ENCODE measurements at places on chromosomes 4 and X. TPM values are rescaled to one million over a fixed set of nuclear protein-coding genes. Genes with fewer than 3 reads are reported as not detected.

DNA sequence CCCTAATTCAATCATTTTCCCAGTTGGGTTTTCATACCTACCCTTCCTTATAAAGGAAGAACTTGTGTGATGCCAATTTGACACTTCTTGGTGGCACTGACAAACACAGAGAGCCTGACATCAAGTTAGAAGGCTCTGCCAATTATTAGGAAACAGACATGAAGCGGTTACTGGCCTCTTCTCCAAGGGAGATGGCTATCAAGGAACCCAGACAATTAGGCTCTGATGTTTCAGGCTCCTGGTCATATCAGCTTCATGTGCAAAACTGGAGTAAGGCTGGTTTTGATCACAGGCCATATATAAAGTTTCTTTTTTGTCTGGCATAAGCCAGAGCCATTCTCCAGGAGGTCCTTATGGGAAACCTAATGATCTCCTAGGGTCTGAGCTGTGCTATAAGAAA lies 428 bp downstream of the ARL13A start:
- no peak for DNase-seq

- no peak for DNase-seq
Observed at GRCh38 chr4:19905024-19905423, 346.7 kb upstream of the SLIT2 start.

Gene DNAAF6
- total RNA-seq, result not detected

Gene COL25A1
- 0.99 TPM for total RNA-seq

Gene MYL5
- total RNA-seq, result 11.4 TPM

DNA sequence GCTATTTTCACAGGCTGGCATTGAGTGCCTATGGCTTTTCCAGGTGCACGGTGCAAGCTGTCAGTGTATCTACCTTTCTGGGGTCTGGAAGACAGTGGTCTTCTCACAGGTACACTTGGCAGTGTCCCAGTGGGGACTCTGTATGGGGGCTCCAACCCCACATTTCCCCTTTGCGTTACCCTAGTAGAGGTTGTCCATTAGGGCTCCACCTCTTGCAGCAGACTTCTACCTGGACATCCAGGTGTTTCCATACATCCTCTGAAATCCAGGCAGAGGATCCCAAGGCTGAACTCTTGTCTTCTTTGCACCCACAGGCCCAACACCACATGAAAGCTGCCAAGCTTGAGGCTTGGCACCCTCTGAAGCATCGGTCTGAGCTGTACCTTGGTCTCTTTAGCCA lies 735.7 kb upstream of the INTU start:
- no peak for DNase-seq
